Renal cortex interstitium (tissue), 15 donors: ENCODE measurements at places on chromosomes 7 and 10. TPM values are rescaled to one million over a fixed set of nuclear protein-coding genes. Genes with fewer than 3 reads are reported as not detected.

MMP21 gene
- 0.17 TPM for polyA plus RNA-seq

CCDC172 gene
- polyA plus RNA-seq = not detected

METTL2B gene
- 27.4 TPM for polyA plus RNA-seq

HABP2 gene
- polyA plus RNA-seq = 0.73 TPM

NPM3 gene
- 71.5 TPM for polyA plus RNA-seq

OPALIN gene
- polyA plus RNA-seq = not detected

GPRIN2 gene
- 3.1 TPM for polyA plus RNA-seq

UBE3C gene
- polyA plus RNA-seq = 39.5 TPM

ATOH7 gene
- 1.2 TPM for polyA plus RNA-seq

IQUB gene
- 7.3 TPM for polyA plus RNA-seq
